Caudate nucleus (tissue), 63 donors: ENCODE measurements at places on chromosomes 5 and 9.

DNA sequence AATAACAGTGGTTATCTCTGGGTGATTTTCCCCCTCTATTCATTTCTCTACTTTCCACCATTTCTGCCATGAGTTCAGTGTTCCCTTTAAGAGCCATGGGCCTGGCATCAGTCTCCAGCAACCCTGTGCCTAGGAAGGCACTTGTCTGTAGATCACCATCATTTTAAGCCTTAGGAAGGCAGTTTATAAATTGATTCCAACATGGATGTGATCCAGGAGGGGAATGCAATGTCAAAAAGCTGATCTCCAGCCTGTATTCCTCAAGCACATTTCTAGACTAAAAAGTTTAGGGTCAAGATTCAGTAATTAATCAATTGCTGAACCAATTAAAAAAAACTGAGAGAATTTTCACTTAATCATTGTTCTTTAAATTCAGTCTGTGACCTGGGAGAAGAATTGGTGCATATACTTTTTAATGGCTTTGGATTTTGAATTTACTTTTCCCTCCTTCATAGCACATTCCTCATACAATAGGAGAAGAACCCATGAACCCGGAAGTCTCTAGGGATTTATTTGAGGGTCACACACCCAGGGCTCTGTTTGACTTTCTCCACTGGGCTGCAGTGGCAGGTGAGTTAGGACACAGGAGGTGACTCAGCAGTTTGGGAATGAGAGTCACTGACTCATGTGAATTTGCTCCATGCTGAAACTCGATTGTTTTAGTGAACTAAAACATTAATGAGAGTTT, 6.1 kb upstream of the ERMP1 start:
- DNase-seq: no peak

- DNase-seq: no peak
Measured at GRCh38 chr9:132293145-132293721, 61.6 kb downstream of the SETX start.

DNA sequence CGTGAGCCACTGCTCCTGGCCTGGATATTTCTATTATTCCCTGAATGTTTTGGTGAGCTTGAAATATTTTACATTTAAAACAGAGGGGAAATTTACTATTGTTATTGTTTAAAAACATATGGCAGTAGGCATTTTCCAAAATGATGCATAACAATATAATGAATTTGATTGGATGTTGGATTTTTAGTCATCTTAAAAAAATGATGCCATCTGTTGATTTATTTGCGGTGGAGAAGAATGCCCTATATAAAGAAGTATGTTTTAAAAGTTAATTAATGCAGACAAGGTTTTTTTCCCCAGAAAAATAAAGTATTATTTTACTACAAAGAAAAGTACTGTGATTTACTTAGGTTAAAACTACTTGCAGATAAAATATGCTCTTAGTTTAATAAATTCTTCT, 33.4 kb upstream of the ARRDC3 start:
- no peak for DNase-seq

DNA sequence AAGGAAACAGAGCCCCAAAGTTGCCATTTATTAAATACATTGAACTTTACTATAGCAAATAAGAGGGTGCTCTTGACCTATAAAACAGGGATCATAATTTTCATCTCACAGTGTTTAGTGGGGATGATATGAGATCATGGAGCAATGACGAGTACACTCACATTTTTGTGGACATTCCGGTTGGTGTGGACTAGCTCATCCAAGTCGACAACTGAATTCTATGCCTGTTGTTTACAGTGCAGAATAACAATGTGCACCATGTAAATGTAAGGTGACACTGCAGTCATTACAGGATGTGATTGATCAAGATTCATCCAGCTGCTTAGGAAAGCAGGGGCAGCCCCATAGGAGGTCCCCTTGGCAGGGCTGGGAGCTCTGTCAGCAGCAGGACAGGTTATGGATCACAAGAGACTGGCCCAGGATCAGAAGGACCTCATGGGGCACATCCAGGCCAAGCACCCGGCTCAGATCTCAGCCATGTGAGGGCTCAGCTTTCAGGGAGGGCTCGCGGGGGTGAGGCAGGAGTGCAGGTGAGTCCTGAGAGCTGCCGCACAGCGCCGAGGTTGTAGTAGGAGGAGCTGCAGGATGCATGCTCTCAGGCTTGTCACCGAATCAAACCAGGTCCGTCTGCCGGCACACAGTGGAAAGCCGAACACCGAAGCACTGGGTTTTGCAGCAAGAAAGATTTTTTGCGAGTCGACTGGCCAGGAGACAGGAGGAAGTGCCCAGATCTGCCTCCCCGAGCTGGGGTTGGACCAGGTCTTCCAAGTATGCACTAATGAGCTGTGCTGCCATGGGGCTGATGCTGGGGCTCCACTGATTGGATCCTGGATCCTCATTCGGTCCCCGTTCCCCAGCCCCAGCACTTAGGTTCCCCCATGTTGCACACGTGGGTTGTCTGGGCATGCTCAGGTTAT, 28.2 kb downstream of the MRPL36 start:
- DNase-seq: no peak

DNA sequence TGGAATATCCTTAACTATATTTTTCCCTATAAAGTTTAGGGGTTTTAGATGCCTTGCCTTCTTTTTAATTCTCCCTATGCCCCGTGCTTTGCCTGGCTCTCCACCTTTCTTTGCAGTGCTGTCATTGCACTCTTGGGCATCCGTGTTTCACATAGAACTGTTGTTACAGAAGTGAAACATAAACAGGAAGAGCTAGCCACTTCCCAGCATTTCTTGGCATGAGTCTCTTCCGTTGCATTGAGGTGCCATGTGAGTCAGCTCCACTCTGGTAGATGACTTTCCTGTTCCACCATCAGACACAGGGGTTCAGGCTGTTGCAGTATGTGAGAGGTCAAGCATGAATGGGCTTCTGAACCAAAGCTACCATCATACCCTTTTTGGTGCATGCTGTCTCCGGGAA, 73.4 kb downstream of the ANGPTL2 start:
- peak; percentile 13 for DNase-seq

DNA sequence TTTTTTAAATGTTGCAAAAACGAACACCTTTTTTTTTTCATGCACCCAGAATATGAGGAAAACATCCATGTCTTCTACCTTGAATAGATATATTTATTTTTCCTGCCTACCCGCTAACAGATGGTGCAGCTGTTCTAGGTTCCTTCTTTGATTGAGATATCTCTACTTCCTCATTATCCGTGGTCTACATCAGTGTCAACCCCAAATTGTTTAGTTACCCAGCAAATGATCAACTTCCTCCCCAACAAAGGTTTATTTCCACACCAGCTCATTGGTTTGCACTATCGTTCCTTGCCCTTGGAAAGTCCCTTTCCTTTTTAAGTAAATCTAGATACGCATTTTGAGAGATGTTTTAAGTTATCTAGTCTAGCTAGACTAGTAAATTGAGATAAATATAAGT, 166.4 kb downstream of the PRR16 start:
- DNase-seq: no peak

GRCh38 chr9:133505901-133506652, 18.7 kb downstream of the MYMK start:
- DNase-seq: no peak

DNA sequence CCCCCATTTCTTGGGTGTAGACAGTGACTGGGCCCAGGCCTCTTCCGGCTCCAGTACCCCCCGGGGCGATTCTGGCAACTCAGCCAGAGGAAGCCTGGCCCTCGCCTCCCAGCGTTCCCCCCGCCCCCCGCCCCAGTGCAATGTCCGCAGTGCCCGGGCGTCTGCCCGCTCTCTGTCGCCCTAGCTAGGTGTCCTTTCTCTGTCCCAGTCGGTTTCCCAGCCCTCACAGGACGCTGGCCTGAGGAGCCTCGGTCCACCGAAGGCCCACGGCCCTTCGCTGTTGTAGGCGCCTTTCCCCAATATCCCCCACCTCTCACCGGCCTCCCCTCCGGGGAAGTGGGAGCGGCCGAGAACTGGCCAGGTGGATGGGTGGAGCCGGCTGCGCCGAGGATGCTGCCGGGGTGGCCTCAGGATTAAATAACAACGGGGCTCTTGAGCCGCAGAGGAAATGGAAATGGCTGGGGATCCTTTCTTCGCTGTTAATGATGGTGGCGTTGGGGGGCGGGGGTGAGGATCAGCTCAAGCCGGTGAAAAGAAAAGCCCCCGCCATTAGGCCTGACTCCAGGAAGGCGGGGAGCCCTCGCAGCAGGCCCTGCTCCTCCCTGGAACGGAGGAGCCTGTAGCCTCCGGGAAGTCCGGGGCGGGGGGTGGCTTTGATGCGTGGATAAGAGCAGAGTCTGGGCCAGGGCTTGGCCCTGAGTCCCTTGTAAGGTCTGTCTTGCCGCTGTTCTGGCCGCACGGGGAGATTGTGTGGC, 1.1 kb upstream of the SPRY4 start:
- peak; percentile 6 for DNase-seq

DNA sequence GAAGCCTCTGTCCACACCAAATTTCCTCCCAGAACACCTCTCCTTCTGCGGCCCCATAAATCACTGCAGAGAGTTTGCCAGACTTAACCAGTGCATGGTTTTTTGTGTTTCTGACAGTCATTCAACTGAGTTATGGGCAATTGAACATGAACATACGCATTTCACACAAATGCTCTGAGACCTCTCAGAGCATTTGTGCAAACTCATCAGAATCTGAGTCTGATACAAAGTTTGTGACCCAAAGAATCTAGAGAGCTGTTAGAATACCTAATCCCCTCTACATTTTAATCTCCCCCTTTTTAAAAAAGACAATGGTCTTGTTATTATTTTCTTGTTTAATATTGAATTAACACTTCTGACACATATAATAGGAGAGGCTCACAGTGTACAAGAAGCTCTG, 416.9 kb upstream of the SMARCA2 start:
- no peak for DNase-seq

DNA sequence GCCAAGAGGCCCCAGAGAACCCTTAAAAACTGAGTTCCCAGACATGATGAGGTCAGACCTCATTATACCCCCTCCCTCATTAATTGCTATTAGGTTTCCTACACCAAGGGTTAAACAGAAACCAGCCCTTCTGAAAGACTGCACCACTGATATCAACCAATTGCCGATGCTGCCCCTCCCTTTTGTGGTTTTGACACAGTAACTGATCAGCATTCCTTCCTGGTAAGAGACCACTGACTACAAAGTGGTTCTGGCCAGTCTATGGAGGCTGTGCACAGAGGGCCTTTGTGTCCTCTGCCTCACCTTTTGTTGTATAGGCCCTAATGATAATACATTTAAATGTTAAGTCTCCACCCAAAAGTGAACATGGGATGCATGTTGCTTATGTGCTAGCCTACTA, 201.5 kb downstream of the FRMD3 start:
- no peak for DNase-seq
